ENCODE measurements at places on chromosomes 5 and 9.
A peak's percentile ranks its signal among the peaks of the same experiment; 100 is the strongest.

- H3K4me3 ChIP-seq: no peak overlapping the region
- H3K27me3 ChIP-seq: no peaks in the 10 kb centered on the region
- no peak overlapping the region for H3K27ac ChIP-seq
- H3K4me1 ChIP-seq: peaks cover 45% of the 10 kb centered on the region
Measured at GRCh38 chr9:83060556-83060955, 2.4 kb downstream of the RASEF start.

DNA sequence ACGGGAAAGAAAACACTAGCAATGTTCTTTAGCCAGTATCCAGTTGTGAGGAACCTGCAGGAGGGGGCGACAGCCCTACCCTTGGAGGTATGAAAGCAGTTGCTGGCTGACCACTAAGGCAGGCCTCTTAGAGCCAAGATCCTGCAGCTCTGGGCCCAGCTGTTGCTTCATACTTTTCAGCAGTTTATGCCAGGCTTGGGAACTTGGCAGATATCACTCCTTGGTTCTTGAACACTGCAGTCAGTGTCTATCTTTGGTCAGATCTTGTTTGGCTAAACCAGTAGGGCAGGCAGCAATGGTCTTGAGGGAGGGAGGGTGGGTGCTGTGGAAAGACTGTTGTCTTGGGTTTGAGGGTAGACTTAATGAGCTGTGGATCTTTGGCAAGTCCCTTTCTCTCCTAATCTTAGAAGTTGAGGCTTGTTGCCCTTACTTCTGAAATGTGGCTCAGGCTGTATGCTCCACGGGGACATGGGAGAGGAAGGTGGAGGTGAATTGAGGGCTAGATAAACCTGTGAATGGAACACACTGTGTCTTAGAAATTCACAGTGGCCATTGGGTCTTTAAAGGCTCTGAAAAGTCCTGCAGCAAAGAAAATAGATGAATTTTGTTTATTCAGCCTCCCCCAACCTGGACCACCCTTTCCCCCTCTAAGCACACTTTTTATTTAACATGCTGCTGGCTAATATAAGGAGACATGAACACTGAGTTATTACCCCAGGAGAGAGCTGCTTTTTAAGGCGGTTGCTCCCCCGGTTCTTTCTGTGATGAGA is 37.5 kb downstream of the ZNF618 start:
- DNase-seq: no peak
- H3K4me1 ChIP-seq: peaks cover 43% of the 10 kb centered on the region
- no peak overlapping the region for H3K27ac ChIP-seq
- no peak overlapping the region for H3K4me3 ChIP-seq
- H3K27me3 ChIP-seq: no peaks in the 10 kb centered on the region
- H3K36me3 ChIP-seq: no peaks in the 10 kb centered on the region

DNA sequence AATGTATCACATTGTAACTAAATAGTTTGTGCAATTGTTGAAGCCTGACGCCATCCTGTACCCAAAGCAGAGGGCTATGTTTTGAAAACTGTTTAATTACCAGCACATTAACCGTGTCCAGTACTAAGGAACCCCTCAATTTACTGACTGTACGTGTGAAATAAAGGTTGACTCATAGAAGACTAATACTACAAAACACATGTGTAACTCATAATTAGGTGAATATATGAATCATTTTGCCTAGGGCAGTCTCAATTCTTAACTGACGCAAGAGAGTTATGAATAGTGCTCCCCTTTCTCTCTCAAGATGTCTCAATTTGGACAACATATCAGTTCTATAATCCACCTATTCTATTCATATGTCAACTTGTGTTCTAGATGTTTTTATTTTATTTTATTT is 558.4 kb downstream of the PRDM9 start:
- H3K36me3 ChIP-seq: no peaks in the 10 kb centered on the region
- no peak overlapping the region for H3K4me3 ChIP-seq
- H3K27ac ChIP-seq: no peak overlapping the region
- no peaks in the 10 kb centered on the region for H3K4me1 ChIP-seq
- DNase-seq: no peak

- H3K4me3 ChIP-seq: no peak overlapping the region
- H3K4me1 ChIP-seq: no peaks in the 10 kb centered on the region
- no peaks in the 10 kb centered on the region for H3K27me3 ChIP-seq
- no peaks in the 10 kb centered on the region for H3K36me3 ChIP-seq
- no peak overlapping the region for H3K27ac ChIP-seq
- no peak for DNase-seq
Measured at GRCh38 chr9:80177949-80178480, 606.2 kb downstream of the TLE4 start.

GRCh38 chr5:16673241-16674201 is 56.7 kb upstream of the RETREG1 start:
- DNase-seq: no peak
- H3K4me3 ChIP-seq: no peak overlapping the region
- H3K36me3 ChIP-seq: peaks cover 97% of the 10 kb centered on the region
- no peaks in the 10 kb centered on the region for H3K4me1 ChIP-seq
- H3K27me3 ChIP-seq: no peaks in the 10 kb centered on the region

DNA sequence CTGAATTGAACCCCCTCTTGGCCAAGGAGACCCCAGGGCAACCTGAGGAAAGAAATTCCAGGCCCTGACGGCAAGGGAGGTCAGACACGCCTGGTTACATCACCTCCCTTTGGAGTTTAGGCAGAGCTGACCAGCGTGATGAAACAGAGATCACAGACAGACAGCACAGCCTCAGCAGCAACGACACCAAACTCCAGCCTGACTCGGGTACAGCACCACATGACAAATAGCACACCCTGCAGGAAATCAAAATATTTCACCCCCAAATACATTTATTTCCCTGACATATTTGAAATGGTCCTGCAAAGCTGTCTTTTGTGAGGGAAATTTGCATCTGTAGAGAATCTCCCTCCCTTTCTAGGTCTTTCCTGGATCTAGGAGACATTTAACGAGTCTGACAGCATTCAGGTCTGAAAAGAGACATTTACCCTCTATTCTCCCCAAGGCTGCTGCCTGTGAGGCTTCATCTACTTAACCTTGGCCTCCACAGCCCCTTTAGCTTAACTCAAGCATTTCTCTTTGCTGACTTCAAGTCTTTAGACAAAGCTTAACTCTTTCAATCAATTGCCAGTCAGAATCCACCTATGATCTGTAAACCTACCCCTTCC is 2.6 kb downstream of the QSOX2 start:
- H3K36me3 ChIP-seq: no peaks in the 10 kb centered on the region
- no peak overlapping the region for H3K4me3 ChIP-seq
- no peak for DNase-seq
- H3K27me3 ChIP-seq: no peaks in the 10 kb centered on the region
- H3K4me1 ChIP-seq: peaks cover 13% of the 10 kb centered on the region

GRCh38 chr5:108634617-108635288 is 112.9 kb upstream of the FER start:
- H3K27ac ChIP-seq: no peak overlapping the region
- H3K4me3 ChIP-seq: no peak overlapping the region
- no peak for DNase-seq
- no peaks in the 10 kb centered on the region for H3K27me3 ChIP-seq
- no peaks in the 10 kb centered on the region for H3K36me3 ChIP-seq

GRCh38 chr5:134758176-134758503 is 439 bp upstream of the DDX46 start:
- no peaks in the 10 kb centered on the region for H3K36me3 ChIP-seq
- peak overlapping the region; percentile 89 for H3K4me3 ChIP-seq
- H3K27me3 ChIP-seq: no peaks in the 10 kb centered on the region

- H3K27ac ChIP-seq: no peak overlapping the region
- H3K36me3 ChIP-seq: no peaks in the 10 kb centered on the region
- no peak overlapping the region for H3K4me3 ChIP-seq
- no peak for DNase-seq
- H3K27me3 ChIP-seq: no peaks in the 10 kb centered on the region
Measured at GRCh38 chr5:79378510-79379186, 135.3 kb downstream of the HOMER1 start.

DNA sequence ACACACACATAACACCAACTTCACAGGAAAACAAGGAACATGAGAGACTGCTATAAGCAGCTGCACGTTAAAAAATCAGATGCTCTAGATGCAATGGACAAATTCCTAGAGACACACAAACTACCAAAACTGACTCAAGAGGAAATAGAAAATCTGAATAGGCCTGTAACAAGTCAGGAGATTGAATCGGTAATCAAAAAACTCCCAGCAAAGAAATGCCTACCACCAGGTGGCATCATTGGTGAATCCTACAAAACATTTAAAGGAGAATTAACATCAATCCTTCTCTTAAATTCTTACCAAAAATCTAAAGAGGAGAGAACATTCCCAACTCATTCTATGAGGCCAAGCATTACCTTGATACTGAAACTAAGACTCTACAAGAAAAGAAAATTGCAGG is 54.9 kb downstream of the NDST1 start:
- no peaks in the 10 kb centered on the region for H3K27me3 ChIP-seq
- no peak overlapping the region for H3K4me3 ChIP-seq
- no peak for DNase-seq
- no peaks in the 10 kb centered on the region for H3K36me3 ChIP-seq
- H3K4me1 ChIP-seq: no peaks in the 10 kb centered on the region

DNA sequence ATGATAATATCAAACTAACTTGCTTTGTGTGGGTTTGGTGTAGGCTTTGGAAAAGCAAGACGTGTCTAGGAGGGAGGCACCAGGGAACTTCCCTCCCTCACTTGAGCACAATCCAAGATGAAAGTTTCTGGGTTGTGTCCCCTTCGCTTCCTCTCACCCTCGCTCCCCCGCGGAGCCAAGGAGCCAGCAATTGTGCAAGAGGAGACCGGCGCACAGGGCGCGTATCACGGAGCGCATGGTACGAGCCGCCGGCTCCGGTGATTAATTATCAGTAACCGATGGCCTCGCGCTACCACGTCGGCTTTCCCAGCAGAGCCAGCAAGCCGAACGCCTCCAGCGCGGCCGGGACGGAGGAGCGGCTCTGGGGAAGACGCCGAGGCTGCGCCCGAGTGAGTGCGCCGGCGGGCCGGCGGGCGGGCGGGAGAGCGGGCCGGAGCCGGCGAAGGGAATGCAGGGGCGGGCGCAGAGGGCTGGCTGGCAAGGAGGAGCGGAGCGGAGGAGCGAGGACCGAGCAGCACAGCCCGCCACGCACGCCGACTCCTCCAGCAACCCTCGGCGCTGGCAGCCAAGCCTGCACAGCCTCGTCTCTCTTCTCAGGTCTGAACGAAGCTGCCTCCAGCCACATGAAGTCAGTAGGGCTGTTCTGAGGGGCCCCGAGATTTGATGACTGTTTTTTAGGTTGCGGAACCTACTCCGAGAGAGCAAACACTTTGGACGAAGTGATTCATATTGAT is 143.6 kb downstream of the BNC2 start:
- peak overlapping the region; percentile 83 for H3K27ac ChIP-seq
- no peaks in the 10 kb centered on the region for H3K27me3 ChIP-seq
- no peaks in the 10 kb centered on the region for H3K36me3 ChIP-seq
- peak overlapping the region; percentile 50 for H3K4me3 ChIP-seq
- no peak for DNase-seq
